ENCODE measurements at places on chromosomes 13 and 19. TPM values are rescaled to one million over a fixed set of nuclear protein-coding genes. Genes with fewer than 3 reads are reported as not detected.

SIPA1L3 gene
- polyA plus RNA-seq = 6.7 TPM

- H3K4me1 ChIP-seq = no peaks in the 10 kb centered on the region
- H3K36me3 ChIP-seq = no peaks in the 10 kb centered on the region
- H3K27ac ChIP-seq = no peak overlapping the region
- peaks cover 5% of the 10 kb centered on the region for H3K27me3 ChIP-seq
Observed at GRCh38 chr19:19261350-19262189, 11.5 kb downstream of the TM6SF2 start.

DNA sequence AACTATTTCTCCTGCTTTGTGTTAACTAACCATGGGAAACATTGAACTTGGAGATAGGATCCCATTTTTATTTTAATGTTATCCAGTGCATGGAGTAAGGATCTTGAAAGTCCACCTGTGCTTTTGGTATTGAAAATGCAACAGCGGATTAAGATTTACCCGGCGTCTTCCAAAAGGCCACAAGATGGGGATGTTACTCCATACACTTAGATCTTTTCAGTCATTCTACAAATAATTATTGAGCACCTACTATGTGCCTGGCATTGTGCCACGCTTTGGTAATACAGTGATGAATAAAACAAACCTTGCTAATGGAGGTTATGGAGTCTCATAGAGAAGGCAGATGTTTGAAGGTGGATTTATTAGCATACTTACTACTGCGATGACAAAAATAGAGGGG, 56.9 kb downstream of the RFC3 start:
- no peak overlapping the region for H3K27ac ChIP-seq
- H3K27me3 ChIP-seq = no peaks in the 10 kb centered on the region
- no peak for DNase-seq
- H3K36me3 ChIP-seq = no peaks in the 10 kb centered on the region
- H3K4me1 ChIP-seq = 0 out of 2 replicates have a peak, but pooled peaks cover 3% of the 10 kb centered on the region

GRCh38 chr13:113937527-113938180, 36.2 kb downstream of the C13orf46 start:
- H3K4me1 ChIP-seq = no peaks in the 10 kb centered on the region
- DNase-seq = no peak
- no peaks in the 10 kb centered on the region for H3K36me3 ChIP-seq
- H3K4me3 ChIP-seq = no peak overlapping the region
- H3K27ac ChIP-seq = no peak overlapping the region
- no peaks in the 10 kb centered on the region for H3K27me3 ChIP-seq

DNA sequence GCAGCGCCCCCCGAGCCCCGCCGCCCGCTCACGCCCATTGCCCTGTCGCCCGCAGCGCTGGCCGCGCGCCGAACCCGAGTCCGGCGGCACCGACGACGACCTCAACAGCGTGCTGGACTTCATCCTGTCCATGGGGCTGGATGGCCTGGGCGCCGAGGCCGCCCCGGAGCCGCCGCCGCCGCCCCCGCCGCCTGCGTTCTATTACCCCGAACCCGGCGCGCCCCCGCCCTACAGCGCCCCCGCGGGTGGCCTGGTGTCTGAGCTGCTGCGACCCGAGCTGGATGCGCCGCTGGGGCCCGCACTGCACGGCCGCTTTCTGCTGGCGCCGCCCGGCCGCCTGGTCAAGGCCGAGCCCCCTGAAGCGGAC, 518 bp downstream of the KLF2 start:
- peaks cover 33% of the 10 kb centered on the region for H3K27me3 ChIP-seq
- H3K4me3 ChIP-seq = peak overlapping the region; percentile 65
- DNase-seq = peak; percentile 65
- no peak overlapping the region for H3K27ac ChIP-seq
- H3K36me3 ChIP-seq = no peaks in the 10 kb centered on the region

- no peak overlapping the region for H3K27ac ChIP-seq
- H3K27me3 ChIP-seq = no peaks in the 10 kb centered on the region
- peaks cover 28% of the 10 kb centered on the region for H3K36me3 ChIP-seq
- no peak for DNase-seq
Observed at GRCh38 chr19:16193466-16193865, 4.2 kb upstream of the AP1M1 start.

- no peaks in the 10 kb centered on the region for H3K36me3 ChIP-seq
- H3K4me3 ChIP-seq = no peak overlapping the region
Observed at GRCh38 chr13:47408546-47409319, 511.9 kb upstream of the HTR2A start.

- DNase-seq = no peak
- no peaks in the 10 kb centered on the region for H3K36me3 ChIP-seq
- peak overlapping the region; percentile 30 for H3K4me3 ChIP-seq
- H3K4me1 ChIP-seq = 0 out of 2 replicates have a peak, but pooled peaks cover 3% of the 10 kb centered on the region
- H3K27ac ChIP-seq = no peak overlapping the region
Observed at GRCh38 chr19:5803441-5803751, 1.5 kb upstream of the NRTN start.

CACNG6 gene
- 1.2 TPM for polyA plus RNA-seq

KIR2DL3 gene
- not detected for polyA plus RNA-seq

- no peak within 1 kb of the TSS for H3K27ac ChIP-seq
- peaks cover 23% of the 10 kb centered on the region for H3K27me3 ChIP-seq
- peaks cover 50% of the 10 kb centered on the region for H3K4me1 ChIP-seq
Observed at GRCh38 chr19:41993612-41994483, at the start of gene ATP1A3. Gene ATP1A3, minus strand, starts transcription at chr19:41994230. Its CDS starts 154 bp downstream, at chr19:41994076.

DNA sequence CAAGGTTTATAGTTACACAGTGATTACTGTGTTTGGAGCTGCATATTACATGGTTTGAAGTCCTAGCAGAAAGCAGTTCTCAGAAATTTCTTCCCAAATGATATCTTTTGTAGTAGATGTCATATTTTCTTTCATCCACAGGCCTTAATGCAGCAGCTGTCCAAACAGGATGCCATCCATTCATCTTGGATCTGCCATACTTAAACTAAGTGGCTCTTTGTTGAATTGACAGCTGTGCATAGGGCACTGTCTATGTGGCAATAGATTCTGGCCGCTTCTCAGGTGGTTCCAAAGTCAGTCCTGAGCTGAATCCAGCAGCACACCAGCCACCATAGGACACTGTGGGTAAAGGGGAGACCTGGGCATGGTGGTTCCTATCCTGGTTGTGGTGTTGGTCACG, 41.6 kb upstream of the SPRY2 start:
- H3K27me3 ChIP-seq = no peaks in the 10 kb centered on the region
- no peak for DNase-seq
- H3K4me1 ChIP-seq = no peaks in the 10 kb centered on the region
- no peak overlapping the region for H3K4me3 ChIP-seq

PSG4 gene
- polyA plus RNA-seq = 175 TPM

NPHS1 gene
- polyA plus RNA-seq = not detected

GPC6 gene
- polyA plus RNA-seq = 6.5 TPM

DNA sequence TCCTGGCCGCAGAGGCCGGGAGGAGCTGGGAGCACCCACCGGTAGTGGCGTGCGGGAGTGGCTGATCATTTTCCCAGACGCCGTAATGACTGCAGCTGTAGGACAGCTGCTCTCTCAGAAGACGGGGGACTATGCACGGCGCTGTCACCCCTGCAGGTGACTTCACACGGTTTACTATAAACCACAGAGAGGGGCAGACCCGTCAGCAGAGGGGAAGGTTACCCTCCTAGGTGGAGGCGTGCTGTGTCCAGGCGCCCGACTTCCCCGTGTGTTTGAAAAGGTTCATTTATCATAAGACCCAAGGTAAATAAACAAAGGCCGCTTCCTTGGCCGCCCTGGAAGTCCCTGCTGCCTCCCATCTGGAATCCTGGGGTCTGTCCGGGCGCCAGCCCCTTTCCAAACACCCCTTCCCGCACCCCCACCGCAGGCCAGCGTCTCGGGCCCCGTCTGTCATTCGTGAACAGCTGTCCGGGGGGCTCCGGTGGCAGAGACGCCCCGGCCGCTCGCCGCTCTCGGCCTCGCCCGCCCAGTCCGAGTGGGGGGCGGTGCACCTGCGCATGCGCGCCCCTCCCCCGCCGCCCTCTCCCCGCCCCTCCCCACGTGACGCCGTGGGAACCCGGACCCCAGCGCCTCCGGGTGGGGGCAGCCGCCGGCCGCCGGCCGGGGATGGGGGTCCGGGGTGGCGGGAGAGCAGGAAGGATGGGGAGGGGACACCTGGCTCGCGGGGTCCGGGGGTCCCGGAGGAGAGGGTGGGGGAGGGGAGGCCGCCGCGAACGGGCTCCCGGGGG, 915 bp downstream of the SHC2 start:
- H3K27ac ChIP-seq = no peak overlapping the region
- peak; percentile 98 for DNase-seq
- H3K4me1 ChIP-seq = no peaks in the 10 kb centered on the region

Data from SK-N-SH (cell line).